ENCODE measurements at places on chromosomes 5 and 9.

GRCh38 chr5:82019342-82020138 is 47.7 kb downstream of the ATG10 start:
- no peak for DNase-seq

DNA sequence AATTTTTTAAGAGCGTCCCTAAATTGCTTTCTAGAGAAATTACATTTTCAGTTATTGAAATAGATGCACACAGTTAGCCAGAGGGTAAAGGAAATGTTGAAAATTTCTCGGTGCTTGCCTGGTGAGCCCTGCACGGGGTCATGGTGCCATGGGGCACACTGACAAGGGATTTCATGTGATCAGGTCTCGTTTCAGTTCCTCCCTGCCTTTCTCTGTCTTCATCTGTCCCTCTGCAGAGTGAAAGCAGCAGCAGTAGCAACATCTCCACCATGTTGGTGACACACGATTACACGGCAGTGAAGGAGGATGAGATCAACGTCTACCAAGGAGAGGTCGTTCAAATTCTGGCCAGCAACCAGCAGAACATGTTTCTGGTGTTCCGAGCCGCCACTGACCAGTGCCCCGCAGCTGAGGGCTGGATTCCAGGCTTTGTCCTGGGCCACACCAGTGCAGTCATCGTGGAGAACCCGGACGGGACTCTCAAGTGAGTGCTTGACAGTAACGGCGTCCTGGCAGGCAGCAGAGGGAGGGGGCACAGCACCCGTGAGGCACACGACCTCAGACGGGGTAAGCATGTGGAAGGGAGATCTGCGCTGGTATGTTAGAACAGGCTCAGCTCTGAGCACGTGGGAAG is 89.1 kb upstream of the OTULINL start:
- DNase-seq = no peak

DNA sequence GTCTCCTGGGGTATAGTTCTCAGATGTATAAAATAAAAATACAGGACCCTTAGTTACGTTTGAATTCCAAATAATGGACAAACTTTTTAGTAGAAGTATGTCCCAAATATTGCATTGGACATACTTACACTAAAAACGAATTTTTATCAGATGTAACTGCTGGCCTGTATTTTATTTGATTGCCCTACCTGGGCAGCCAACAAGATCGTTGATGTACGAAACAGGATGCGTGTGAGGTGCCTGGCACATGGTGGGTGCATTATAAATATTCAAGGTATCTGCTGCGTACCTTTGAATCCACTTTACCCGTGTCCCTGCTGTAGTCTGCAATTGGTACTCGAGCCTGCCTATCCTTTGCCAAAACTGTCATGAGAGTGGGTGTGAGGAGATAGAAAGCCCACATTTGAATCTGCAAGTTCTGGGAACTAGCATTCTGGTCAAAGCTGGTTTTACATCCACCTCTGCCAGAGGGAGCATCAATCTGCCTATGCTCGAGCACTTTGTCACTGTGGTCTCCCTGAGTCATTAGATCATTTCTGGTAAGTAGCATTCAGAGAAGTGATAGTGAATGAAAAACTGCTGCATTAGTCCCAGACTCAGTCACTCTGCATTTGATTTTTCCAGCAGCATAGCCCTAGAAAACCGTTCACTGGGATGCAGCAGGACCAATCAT is 133.7 kb upstream of the IQGAP2 start:
- DNase-seq = no peak

- DNase-seq = no peak
These were observed 292.8 kb downstream of the ARL15 start for GRCh38 chr5:54017580-54017979.

DNA sequence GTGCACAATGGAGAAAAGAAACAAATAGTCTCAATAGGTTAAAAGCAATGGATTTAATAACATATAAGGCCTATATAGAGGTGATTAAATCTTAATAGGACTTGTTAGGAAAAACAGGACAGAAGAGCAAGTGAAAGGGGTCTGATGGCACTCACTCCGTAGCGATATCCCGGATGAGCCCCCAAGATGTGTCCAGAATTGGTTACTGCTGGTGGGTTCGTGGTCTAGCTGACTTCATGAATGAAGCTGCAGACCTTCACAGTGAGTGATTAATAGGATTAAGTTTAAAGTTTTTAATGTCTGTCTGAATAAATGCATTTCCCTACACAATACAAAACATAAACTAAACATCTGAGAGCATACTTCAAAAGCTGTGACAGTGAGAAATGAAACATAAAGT is 110.4 kb upstream of the FAM174A start:
- no peak for DNase-seq

GRCh38 chr5:60487885-60488442 is 212.0 kb downstream of the DEPDC1B start:
- DNase-seq = peak; percentile 51

DNA sequence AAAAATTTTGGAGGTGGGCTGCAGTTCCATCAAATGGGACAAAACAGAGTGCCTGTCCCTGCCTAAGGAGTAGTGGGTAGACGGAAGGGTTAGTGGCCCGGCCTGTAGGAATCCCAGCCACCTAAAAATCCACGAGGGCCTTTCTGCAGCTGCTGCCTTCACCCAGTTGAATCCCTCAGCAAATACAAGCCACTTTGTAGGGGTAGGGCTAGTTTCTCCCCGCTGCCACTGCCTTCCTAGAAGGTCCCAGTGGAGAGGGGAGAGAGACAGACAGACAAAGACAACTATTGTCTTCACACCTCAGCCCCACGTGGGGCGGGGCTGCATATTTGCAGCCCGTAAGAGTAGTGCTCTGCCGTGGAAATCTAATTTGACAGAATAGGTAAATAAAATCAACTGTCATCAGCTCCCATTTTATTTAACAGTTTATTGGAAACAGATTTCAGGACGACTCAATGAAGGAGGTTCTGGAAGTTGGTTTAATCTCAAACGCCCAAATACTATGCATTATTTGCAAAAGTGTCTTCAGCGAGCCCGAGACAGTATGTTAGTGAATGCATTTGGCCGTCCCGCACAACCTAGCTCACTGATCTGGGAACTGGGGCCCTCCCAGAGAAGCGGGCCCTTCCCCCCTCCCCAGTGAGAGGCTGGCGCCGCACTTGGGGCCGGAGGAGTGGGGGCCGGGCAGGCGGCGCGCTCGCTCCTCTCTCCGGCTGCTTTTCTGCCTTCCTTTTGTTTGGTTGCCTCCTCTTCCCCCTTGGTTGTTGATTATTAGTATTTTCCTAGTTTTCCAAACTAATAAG is 67.6 kb upstream of the TBCA start:
- no peak for DNase-seq

DNA sequence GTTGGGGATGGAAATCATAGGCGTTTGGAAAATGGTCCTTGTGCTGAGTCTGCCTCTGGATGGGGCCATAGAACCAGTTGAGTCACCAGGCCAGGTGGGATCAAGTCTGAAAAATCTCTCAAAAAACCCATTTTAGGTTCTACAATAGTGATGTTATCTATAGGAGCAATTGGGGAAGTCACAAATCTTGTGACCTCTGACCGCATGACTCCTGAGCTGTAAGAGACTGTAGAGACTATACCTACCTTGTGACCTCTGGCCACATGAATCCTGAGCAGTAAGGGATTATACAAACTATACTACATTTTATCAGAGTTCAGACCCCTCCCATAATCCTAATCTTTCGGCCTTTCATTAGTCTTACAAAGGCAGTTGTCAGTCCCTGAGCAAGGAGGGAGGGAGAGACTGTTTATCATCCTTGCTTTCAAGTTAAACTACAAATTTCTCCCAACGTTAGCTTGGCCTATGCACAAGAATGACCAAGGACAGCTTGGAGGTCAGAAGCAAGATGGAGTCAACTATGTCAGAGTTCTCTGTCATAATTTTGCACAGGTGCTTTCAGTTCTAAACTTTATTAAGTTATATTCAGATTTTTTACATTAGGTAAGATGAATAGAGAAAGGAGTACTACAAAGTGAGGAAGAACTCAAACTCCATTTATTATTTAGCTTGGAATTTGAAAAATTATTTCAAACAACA is 11.5 kb upstream of the JMY start:
- no peak for DNase-seq

DNA sequence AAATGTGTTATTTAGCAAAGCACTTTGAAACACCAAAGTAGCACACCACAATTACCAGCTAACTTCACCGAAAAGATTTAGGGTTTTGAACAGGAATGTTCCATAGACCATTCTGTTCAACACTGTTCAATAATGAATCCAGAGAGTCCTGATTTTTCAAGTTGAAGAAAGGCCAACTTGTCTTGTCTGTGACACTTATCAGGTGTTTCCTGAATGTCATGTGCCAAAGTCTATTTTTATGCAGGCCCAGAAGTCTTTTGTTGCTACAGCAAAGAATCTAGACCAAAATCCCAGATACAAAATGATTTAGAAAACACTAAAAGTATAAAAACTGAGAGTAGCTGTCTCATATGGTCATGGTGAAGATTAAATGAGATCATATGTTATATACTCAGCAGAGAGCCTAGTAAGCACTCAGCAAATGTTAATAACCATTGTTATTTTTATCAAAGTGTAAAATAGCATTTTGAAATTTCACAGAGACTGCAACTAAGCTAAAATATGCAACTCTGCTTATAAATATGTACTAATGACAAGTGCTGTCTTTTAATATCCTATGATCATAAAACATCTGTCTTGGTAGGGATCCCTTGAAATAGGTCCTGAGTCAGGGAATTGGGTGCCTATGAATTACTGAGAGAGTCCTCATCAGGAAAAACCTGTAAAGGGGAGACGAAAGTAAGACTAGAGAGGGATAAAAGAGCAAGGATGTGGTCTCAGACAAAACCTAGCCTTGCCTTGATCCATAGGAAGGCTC is 122.4 kb upstream of the SLC12A2 start:
- DNase-seq = no peak

- DNase-seq = no peak
These were observed 68.5 kb downstream of the OTULIN start for GRCh38 chr5:14732991-14733390.

- DNase-seq = peak; percentile 98
These were observed 29.5 kb upstream of the LHFPL2 start for GRCh38 chr5:78677777-78678668.

GRCh38 chr5:39107350-39107749 is 33.2 kb upstream of the RICTOR start:
- no peak for DNase-seq

DNA sequence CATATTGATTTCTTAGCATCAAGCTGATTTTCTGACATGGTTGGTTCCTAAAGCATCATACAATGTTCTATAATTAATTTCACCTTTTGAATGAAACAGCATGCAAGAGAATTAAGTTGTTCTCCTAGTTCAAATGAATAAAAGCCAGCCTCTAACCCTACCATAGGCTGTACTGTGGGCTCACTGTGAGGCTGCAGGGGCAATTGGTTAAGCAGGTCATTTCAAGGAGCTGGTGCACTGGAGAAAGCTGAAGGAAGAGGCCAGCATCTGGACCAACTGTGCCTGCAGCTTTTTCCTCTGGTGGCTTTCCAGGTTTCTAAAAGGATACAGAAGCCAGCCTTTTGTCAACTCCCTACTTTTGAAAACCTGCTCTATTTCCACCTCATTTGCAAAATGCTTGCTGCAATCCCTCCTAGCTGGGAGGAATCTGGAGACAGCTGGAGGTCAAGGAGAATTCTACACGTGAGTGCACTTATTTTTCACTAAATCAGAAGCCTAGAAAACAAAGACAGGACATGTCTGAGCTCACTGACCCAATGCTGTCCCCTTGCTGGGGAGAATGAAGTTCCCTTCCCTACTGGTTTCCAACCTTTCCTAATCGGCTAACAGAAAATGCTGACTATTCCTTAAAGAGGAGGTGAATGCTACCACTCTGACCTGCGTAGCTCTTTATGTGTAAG is 158.9 kb downstream of the APBA1 start:
- DNase-seq = no peak

- peak; percentile 14 for DNase-seq
These were observed 12.3 kb upstream of the SPATA31D4 start for GRCh38 chr9:81915801-81916505.

- DNase-seq = no peak
These were observed 41.3 kb upstream of the SMU1 start for GRCh38 chr9:33117796-33118195.

- DNase-seq = peak; percentile 96
These were observed 65.5 kb upstream of the HSPB3 start for GRCh38 chr5:54390015-54390414.

DNA sequence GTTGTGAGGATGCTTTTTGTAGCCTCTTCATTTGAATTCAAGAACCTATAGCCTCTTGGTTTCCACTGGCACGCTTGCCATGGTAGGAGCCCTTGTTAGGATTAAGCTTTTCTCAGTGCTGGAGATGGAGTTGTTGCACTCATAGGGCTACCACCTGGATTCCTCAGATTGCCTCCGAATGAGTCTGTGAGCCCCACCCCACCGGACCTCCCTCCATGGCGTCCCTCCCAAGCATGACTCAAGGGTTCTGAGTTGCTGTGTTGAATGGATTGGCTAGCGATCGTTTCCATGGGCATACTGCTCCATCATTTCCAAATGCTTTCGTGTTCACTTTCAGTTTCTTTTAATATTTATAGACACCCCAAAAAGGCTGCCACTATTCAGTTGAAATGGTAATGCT is 69.9 kb downstream of the DAPK1 start:
- no peak for DNase-seq

DNA sequence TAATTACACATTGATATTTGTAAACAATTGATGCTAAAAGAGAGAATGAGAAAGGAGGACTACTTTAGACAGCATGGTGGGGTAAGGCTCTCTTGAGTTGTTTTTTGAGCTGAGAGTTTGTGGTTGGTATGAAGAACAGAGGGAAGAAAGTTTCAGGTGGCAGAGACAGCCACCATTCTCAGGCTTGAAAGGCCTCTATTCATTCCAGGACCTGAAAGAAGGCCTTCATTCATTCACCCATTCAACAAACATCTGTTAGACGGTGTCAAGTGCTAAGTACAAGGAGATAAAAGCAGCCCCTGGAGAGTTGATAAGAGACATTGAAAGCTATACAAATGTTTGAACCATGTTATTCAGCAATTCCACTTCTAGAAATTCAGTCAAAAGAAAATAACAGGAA is 21.7 kb upstream of the ADAM19 start:
- no peak for DNase-seq

GRCh38 chr5:151492729-151493128 is 45.3 kb downstream of the SLC36A1 start:
- peak; percentile 61 for DNase-seq

- DNase-seq = peak; percentile 19
These were observed 10.8 kb downstream of the OR13J1 start for GRCh38 chr9:35859310-35859989.

- DNase-seq = no peak
These were observed 161.6 kb downstream of the TMEM38B start for GRCh38 chr9:105855987-105856386.

DNA sequence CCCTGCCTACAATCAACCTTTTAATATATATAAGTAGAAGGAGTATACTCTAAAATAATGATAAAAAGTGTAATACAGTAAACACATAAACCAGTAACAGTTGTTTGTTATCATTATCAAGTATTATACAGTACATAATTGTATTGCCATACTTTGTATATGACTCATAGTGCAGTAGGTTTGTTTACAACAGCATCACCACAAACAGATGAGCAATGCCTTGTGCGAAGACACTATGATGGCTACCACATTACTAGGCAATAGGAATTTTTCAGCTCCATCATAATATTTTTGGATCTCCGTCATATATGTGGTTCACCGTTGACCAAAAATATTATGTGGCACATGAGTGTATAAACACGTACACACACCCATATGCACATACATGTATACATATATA is 69.7 kb upstream of the APC start:
- DNase-seq = no peak

GRCh38 chr5:30959238-30959637 is 234.2 kb upstream of the CDH6 start:
- peak; percentile 0 for DNase-seq

GRCh38 chr5:148968311-148968710 is 94.6 kb downstream of the SH3TC2 start:
- DNase-seq = no peak
